ENCODE measurements at places on chromosomes 5 and 9.

- DNase-seq, result no peak
These were observed 586.2 kb upstream of the PTGER4 start for GRCh38 chr5:40093550-40093949.

GRCh38 chr5:6732634-6733410 lies 19.6 kb downstream of the TENT4A start:
- DNase-seq, result no peak

DNA sequence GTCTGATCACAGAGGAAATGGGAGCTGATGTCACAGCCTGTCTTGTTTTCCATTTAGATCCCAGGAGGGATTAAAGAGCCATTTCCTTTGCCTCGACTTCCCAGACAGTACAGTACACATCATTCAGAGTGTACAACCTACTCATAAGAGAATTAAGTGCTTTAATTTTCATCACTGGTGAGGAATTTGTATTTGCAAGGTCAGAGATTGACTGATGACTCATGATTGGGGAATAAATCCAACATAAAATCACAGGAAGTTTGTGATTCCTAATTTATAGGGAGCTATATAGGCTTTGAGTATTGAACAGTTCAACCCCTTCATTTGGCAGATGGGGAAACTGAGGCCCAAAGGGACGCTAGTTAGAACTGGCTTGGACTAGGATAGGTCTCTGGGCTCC lies 4.1 kb upstream of the TOMM5 start:
- DNase-seq, result no peak

- no peak for DNase-seq
These were observed 6.9 kb downstream of the CAMK4 start for GRCh38 chr5:111231119-111231518.

- no peak for DNase-seq
These were observed 19.7 kb downstream of the RIOK2 start for GRCh38 chr5:97163360-97163764.

- no peak for DNase-seq
These were observed 16.1 kb downstream of the B4GALT1 start for GRCh38 chr9:33151007-33151557.

- no peak for DNase-seq
These were observed 113.3 kb downstream of the MTREX start for GRCh38 chr5:55421074-55421529.

DNA sequence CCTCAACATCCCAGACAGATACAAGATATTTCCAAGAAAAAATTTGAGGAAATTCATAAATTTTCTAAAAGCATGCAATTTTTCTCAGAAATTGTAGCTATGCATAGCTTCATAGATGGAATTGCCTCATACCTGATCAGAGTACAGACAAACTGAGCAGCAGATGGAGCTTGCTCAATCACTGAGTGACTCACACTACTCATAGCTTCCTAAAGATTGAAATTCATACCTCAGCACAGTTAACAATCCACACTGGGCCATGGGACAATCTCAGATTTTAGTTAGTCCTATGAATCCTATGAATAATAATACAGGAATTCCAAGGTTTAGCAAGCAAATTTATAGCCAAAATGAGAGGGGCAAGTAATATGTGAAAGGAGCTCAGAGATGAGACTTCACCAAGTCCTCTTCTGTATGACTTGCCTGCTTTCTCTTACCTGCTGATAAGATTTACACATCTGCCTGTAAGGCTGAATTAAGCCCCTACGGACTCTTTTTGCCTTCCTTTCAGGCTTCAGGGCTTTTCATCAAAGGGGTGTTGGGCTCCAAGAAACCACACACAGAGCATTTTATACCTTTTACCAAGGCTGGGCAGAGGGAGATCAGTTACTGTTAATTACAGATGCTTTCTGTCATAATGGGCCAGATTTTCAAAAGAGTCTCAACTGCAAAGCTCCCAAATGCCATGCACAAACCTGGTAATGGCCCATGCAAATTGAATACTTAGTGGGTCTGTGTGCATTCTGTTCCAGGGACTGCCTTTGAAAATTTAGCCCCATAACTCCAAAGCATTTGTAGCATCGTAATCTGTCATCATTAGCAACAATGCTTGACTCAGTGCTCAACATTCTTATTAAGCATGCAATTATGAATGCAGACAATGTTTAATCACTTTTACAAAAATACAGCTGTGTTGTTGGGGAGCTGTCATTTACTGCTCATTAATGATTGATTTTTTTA lies 439.3 kb downstream of the DTWD2 start:
- no peak for DNase-seq

DNA sequence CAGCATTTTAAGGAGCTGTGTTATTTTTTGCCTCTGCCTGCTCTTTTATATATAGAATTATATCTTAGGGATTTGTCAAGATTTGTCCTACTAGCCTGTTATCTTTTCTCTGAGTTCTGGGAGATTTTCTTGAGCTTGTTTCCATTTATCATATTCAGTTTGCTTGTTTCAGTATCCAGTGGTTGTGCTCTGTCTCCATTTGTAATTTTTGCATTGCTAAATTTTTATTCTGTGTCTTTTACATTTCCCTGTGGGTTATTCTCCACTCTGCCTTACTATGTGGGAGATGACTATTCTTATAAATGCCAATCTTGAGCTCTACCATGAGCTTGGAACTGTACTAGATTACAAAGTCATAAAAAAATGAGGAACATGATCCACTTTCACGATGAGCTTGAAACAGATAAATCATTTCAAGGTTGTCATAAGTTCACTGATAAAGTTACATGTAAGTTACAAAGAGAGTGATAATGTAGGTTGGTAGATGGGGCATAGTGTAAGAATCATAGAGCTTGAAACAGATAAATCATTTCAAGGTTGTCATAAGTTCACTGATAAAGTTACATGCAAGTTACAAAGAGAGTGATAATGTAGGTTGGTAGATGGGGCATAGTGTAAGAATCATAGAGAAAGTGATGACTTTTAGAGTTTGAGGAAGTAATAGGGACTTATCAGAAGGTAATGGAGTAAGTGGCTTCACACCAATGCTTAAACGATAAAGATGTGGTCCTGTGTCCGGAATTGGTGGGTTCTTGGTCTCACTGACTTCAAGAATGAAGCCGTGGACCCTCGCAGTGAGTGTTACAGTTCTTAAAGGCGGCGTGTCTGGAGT lies 287.3 kb downstream of the ADGRV1 start:
- DNase-seq, result no peak

DNA sequence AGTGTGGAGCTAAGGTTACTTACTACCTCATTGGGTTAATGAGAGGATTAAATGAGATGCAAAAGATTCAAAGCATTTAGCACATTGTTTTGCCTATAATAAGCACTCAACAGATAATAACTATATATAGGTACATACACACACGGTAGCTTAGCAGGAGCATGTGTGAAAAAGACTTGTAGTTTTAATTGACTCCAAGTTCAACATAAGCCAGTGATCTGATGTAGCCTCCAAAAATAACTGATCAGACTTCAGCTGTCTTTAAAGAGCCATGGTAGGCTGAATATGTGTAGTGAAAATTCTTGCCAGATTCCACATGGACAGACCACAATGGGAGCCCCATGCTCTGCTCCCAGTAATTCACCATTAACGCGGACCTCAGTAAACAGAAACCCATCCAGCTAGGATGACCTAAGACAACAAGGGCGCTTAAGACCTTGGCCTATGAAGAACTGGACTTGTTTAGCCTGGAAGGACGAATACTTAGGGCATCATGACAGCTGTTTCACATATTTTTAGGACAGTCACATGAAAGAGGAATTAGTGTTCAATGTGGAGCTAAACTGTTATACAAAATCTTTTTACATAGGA lies 115.1 kb upstream of the ZNF366 start:
- no peak for DNase-seq

- no peak for DNase-seq
These were observed 12.2 kb downstream of the SPATA9 start for GRCh38 chr5:95670568-95670967.

DNA sequence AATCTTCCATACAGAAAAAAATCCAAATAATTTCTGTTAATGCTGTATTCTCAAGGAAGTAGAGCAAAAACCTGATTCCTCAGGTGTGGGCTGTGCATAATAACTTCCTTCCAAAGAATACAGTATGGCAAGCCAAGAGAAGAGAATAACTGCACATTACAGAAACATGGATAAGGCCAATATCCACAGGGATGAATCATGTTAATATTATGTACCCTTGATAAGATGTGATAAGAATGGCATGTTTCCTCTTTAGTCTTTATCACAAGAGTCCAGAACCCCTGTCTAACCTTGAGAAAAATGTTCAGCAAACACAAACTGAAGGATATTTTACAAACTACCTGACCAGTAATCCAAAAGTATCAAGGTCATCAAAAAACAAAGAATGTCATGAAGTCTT lies 795.8 kb downstream of the SEMA5A start:
- DNase-seq, result no peak

GRCh38 chr5:126335886-126336285 lies 87.3 kb upstream of the GRAMD2B start:
- no peak for DNase-seq
